ENCODE measurements at places on chromosomes 12 and 14.

GRCh38 chr12:54005531-54005852 lies 3.3 kb upstream of the HOXC8 start:
- no peak for DNase-seq

- no peak for DNase-seq
Measured at GRCh38 chr12:58608711-58609110, 311.6 kb downstream of the LRIG3 start.

GRCh38 chr12:122137681-122138080 lies 36.3 kb downstream of the IL31 start:
- no peak for DNase-seq

GRCh38 chr12:117484901-117485300 lies 123.5 kb upstream of the NOS1 start:
- no peak for DNase-seq
